ENCODE measurements at places on chromosomes 11 and 22. TPM values are rescaled to one million over a fixed set of nuclear protein-coding genes. Genes with fewer than 3 reads are reported as not detected.

- no peak for DNase-seq
Observed at GRCh38 chr11:60772666-60773065, 12.5 kb upstream of the MS4A10 start.

GRCh38 chr11:8365216-8365941 is 101.7 kb upstream of the LMO1 start:
- no peak for DNase-seq

DNA sequence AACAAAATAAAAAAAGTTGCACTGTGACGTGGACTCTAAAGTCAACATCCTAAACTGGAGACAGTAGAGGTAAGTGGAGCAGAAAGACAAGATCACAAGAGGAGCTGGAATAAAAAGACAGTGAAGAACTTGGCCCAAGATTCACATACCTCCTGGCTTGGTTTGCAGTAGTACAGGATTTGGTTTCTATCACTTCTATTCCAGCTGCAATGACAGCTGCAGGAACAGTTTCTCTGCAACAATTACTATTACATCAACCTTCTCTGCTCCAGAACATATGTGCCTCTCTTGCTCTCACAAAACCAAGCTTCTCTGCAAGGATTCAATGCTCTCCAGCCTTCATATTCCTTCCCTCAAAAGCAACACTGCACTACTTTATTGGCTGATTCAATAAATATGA is 7.8 kb upstream of the KDM2A start:
- DNase-seq = no peak

The KDM4F gene
- total RNA-seq = not detected

GRCh38 chr11:10730151-10730550 is 20.9 kb upstream of the CTR9 start:
- DNase-seq = no peak

DNA sequence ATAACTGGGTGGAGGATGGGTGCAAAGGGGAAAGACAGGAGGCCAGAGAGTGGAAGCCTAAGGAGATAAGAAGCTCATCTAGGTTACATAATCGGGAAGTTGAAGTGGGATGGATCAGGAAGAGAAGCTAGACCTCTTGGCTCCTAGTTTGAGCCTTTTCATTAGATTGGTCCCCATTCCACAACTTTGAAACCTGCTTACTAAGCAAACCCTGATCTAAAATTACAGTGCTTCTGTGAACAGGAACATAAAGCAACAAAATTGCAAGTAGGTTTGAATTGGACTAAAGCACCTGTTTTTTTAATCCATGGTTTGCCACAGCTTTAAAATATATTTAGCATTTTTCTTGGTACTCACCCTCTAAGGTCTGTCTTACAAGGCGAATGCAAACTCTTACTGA is 80.4 kb upstream of the EED start:
- DNase-seq = no peak

DNA sequence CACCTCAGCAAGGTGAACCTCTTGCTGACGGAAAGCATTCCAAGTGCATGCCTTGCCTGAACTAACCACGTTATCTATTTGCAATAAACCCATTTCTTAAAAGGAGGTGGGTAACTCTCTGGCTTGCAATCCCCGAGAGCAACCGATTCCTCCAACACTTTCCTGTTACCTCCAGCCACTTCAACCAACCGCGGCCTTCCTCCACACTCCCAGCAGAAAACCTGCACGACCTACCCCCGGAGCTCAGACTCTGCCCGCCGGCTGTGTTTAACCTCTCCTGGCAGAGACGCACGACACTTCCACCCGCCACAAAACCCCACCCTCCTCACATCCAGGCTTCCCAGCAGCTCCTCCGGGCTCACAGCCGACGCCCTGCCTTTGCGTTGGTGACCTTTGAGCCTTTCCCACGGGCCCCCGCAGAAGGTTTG is 708 bp downstream of the SCO2 start:
- no peak for DNase-seq

DNA sequence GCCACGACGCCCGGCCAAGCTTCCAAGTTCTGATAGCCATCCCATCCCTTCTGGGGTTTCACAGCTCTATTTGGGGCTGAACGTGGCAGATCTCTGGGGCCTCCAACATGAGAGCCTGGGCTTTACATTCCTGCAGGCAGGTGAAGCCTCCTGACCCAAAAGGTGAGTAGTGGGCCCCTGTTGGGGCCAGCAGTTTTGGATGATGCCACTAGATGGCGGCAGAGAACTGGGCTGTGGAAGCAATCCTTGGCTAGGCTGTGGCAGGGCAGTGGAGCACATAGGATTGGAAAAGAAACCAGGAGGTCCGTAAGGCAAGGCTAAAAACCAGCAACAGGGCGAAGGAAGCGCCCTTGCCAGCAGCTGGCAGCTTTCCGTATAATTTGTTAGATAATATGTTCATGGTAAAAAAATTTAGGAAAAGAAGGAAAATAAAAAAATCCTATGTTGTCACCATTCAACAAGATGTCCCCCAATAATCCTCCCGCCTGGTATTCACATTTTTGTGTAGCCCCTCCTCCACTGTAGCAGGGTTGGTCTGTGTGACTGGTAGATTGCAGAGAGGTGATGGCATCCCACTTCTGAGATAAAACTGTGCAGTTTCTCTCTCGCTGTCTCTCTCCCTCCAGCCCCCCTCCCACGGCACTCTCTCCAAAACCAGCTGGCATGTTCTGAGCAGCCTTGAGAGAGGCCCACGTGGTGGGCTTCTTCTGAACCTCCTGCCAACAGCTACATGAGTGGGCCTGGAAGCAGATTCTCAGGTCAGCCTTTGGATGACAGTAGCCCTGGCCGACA is 43.6 kb upstream of the OR4B1 start:
- peak; percentile 43 for DNase-seq

The CATSPERZ gene
- total RNA-seq = not detected

The HEPACAM gene
- total RNA-seq = 8.7 TPM

- DNase-seq = no peak
Observed at GRCh38 chr22:23670378-23671295, 20.2 kb upstream of the RGL4 start.

- no peak for DNase-seq
Observed at GRCh38 chr22:23243006-23243573, 62.8 kb downstream of the BCR start.

Data from tibial nerve (tissue), 4 donors.